NCI-H2081 treated with DMSO at 0.1 percent for 48 hours (cell line): ENCODE measurements at places on chromosomes 12 and 14.

- DNase-seq: no peak
Observed at GRCh38 chr12:121144416-121144914, 11.8 kb downstream of the P2RX7 start.

GRCh38 chr12:49054524-49054923 lies 6.1 kb downstream of the KMT2D start:
- DNase-seq: no peak

DNA sequence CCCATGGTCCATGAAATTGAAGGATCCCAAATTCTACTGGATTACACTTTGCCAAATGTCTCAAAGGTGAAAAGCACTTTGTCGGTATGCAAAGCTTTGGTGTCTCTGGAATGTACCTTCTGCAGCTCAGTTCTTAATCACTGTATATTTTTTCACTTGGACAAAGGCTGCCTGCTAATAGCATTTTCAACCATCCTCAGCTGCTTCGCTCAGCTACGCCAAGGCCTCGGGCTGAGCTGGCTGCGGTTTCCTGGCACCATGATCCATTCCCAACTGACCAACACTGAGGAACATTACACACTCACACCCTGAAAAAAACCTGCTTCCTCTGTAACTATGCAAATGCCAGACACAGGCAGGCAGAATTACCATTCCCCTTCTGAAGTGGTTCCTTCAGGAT lies 335.2 kb downstream of the DPF3 start:
- DNase-seq: no peak

DNA sequence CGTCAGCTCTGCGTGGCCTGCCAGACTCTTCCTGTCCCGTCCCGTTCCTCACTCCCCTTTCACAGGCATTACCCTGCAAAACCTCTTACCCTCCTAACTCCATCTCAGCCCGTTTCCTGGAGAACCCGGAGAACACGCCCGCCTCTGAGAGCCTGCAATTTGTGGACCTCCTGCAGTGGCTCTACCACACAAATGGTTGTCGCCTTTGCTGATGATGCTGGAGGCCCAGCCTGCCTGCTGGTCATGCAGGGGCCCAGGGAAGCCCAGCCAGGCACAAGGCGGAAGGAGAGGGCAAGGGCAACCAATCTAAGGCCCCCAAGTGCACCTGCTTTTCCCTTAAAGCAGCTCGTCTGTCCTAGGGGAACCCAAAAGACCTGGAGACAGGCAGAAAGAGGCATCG lies 22.5 kb downstream of the RFLNA start:
- DNase-seq: no peak

DNA sequence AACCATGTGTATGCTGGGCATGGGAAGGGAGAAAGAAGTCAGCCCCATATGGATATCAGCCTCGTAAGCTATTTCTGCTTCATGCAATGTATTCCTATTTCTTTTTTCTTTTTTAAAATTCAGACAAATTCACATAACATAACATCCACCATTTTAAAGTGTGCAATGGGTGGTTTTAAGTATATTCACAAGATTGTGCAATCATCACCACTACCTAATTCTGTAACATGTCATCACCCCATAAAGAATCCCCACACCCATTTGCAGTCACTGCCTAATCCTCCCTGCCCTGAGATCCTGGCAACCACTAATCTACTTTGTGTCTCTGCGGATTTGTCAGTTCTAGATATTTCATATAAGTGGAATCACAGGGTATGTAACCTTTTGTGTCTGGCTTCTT lies 9.5 kb downstream of the POMT2 start:
- no peak for DNase-seq

DNA sequence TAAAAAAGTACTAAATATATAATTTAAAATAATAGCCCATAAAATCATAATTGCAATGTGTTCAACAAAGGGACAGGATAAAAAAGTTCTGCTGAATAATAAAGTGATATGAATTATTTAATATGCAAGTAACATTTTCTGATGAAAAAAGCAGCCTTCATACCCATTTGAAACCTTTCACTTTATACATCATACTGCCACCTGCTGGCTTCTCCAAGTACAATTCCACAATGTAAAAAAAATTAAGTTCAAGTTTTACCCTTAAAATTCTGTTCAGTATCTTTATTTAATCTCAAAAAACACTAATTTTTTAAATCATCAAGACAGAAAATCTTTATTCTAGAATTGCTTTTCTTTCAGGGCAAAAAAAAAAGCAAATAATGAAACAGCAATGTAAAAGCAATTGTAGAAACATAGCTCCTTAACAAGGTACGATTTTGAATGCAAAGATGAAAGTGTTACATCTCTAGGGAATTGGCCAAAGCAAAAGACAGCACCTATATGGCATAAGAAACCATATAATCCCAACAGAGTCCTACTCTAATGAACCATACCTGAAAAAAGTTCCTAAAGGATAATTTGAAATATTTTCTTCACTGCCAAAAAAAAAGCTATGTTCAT lies 15.0 kb downstream of the MDM1 start:
- no peak for DNase-seq

GRCh38 chr14:72521045-72521444 lies 372.9 kb downstream of the DPF3 start:
- DNase-seq: no peak
